ENCODE measurements at places on chromosomes 5 and 9.

DNA sequence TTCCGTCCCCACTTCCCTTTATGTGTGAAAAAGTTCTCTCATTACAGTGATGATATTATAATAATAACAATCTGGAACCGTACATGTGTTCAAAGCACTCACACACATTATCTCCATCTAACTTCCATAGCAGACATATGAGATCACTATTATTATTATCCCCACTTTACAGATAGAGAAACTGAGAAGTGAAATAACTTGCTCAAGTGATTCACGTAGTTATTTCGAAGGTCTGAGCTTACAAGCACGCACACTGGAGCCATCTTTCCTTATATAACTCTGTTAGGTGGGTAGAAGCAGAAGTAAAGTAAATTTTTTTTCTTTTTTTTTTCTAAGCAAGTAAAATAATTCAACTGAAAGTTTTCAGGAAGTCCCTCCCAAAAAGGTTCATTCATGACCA is 62.9 kb upstream of the PTGER4 start:
- no peak for DNase-seq

DNA sequence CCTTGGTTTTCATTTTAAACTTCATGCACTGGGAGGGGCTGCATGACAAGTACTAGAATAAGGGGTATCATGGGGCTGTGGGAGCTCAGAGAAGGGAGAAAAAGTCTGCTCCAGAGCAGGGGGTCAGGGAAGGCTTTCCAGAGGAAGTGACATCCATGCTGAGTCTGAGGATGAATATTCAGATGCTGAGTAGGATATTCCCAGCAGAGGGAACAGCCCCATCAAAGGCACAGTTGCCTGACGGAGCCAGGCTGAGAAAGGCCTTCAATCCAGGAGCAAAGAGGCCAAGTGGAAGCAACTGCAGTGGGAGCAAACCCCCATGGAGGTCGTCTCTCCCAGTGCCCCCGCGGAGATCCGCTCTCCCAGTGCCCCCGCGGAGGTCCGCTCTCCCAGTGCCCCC is 4.4 kb downstream of the PFN3 start:
- DNase-seq = no peak

DNA sequence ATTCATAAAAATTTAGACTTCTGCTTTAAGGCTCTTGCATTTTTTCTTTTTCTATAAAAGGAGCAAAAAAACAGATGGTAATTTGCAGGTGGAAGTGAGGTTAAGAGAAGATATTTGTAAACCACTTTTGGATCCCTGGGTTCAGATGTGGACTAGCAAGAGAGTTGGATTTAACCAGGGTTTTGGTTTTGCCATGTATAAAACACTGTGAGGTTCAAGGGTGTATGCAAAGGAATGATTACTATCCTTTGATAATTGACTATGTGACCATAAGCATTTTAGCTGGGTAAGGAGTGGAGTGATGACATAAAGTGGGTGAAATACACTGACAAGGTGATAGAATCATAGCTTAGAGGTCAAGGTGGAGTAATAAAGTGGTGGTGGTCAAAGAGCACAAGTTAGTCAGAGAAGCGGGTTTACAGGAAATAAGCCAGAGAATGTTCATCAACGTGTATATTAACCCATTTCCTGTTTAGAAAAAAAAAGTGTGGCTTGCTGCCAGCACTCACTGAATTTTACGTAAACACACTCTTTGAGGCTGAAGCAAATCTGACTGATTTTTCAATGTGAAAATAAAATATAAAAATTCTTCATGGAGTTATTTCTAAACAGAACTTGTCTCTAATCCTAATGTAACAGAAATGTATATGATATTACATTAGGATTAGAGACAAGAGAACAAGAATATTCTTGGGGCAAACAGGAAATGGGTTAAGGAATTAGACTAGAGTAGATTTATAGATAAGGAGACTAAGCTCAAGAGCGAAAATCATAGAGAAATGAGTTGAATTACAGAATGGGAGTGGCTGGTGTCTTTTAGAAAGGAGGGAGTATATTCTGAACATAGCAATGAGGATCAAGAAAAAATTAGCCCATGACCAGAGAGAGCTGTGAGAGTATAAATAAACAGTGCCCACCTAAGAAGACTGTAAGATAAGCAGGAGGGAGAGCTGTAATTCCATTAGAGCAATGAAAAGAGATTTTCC is 74.5 kb downstream of the CDKN2A start:
- DNase-seq = peak; percentile 88

DNA sequence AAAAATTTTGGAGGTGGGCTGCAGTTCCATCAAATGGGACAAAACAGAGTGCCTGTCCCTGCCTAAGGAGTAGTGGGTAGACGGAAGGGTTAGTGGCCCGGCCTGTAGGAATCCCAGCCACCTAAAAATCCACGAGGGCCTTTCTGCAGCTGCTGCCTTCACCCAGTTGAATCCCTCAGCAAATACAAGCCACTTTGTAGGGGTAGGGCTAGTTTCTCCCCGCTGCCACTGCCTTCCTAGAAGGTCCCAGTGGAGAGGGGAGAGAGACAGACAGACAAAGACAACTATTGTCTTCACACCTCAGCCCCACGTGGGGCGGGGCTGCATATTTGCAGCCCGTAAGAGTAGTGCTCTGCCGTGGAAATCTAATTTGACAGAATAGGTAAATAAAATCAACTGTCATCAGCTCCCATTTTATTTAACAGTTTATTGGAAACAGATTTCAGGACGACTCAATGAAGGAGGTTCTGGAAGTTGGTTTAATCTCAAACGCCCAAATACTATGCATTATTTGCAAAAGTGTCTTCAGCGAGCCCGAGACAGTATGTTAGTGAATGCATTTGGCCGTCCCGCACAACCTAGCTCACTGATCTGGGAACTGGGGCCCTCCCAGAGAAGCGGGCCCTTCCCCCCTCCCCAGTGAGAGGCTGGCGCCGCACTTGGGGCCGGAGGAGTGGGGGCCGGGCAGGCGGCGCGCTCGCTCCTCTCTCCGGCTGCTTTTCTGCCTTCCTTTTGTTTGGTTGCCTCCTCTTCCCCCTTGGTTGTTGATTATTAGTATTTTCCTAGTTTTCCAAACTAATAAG is 67.6 kb upstream of the TBCA start:
- no peak for DNase-seq

DNA sequence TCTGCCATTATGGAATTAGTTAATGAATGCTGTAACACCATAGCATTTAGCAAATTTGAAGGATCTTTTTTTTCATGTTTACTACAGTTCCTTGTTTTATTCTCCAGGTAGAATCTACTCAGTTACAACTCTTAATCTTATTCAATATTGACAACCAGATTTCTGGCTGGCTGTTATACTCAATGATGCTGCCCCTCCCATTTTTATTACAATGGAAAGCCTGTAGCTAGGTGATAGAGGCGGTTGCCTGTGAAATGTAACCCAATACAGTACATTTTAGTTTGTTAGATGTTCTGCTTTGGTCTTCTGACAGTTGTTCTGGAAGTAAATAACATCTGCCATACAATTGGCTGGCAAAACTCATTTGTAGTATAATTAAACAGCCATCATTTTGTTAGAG is 294.2 kb downstream of the DMRTA1 start:
- no peak for DNase-seq

GRCh38 chr9:112655668-112656067 is 62.2 kb downstream of the INIP start:
- DNase-seq = peak; percentile 54

- no peak for DNase-seq
Measured at GRCh38 chr5:57128325-57128724, 45.5 kb upstream of the GPBP1 start.

DNA sequence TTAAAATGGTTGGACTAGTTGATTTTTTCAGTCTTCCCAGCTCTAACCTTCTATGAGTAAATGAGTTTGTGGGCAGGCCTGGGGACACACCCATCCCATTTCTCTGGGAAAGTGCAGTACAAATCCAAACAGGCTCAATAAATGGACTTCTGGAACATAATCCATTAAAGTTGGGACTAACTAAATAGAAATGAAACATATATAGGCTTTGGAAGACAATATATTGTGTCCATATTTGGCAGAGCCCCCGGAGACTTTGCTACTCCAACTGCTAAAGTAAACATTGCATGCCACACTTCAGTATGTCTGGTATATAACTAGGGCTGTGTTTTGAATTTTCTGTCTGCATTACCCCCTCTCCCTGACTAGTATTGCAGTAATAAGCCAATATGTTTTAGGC is 191.4 kb upstream of the DAB2 start:
- DNase-seq = no peak

GRCh38 chr9:6894135-6894534 is 136.4 kb downstream of the KDM4C start:
- no peak for DNase-seq

DNA sequence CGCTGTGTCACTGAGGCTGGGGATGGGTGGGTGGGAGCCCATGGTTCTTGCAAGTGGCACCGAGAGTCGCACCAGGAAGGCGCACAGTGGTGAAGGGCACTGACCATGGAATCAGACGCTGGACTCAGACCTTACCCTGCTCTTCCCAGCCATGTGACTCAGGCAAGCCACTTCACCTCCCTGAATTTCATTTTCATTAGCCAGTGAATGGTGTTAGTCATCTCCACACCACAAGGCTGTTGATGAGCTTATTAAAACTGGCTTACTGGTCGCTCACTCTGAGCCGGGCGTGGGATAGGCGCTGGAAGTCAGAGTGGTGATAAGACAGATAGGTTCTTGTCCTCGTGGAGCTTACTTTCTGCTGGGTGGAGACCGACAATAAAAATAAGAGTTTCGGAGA is 25.1 kb downstream of the FGF18 start:
- DNase-seq = peak; percentile 34

GRCh38 chr9:121545875-121546423 is 46.3 kb upstream of the GGTA1 start:
- peak; percentile 82 for DNase-seq

DNA sequence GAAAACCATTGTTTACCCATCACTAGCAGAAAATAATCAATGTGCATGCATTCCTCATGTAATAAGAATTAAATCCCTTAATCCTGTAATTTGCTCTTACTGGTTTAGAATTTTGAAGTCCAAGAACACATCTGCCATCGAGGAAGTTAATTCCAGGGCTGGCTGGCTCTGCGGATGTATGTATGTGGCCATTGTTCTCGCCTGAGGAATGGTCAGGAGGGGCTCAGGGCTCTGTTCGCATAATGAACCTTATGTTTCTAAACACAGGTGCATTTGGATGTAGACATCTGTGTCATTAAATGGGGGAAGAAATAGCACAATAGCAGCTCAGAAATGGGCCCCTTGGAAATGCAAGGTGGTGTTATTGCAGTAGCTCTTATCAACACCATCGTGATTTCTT is 148.6 kb upstream of the GAS1 start:
- no peak for DNase-seq

DNA sequence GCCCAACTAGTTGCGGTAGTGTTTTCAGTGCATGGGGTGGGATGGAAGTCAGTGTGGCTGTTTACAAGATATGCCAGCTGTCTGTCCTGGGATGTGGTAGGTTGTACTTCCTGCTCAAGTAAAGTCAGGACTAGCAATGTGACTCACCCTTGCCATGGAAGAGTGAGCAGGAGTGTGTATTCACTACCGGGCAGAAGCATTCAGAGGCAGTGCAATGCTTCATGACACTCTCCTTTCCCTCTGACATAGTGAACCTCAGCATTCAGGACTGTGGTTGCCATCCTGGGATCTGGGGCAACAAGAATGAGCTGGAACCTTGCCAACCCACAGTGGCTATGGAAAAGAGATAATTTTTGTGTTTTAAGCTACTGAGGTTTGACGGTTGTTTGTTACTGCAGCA is 68.9 kb downstream of the BOD1 start:
- peak; percentile 89 for DNase-seq

DNA sequence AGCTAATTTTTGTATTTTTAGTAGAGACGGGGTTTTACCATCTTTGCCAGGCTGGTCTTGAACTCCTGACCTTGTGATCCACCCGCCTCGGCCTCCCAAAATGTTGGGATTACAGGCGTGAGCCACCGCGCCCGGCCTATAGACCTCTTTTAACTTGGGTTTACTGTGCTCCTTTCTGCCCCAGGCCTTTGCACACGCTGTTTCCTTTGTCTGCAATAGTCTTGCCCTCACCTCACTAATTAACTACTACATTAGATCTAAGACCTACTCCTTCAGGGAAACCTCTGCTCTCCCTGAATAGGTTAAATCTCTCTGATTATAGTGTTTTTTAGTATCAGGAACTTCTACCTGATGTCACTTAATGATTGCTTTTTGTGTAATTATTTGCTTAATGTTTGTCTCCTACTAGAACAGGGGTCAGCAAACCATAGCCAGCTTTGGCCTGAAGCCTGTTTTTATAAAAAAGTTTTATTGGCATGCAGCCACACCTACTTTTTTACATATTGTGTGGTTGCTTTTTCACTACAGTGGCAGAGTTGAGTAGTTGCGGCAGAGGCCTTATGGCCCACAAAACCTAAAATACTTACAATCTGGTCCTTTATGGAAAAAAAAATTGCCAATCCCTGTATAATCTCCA is 31.2 kb upstream of the TLE1 start:
- DNase-seq = no peak

DNA sequence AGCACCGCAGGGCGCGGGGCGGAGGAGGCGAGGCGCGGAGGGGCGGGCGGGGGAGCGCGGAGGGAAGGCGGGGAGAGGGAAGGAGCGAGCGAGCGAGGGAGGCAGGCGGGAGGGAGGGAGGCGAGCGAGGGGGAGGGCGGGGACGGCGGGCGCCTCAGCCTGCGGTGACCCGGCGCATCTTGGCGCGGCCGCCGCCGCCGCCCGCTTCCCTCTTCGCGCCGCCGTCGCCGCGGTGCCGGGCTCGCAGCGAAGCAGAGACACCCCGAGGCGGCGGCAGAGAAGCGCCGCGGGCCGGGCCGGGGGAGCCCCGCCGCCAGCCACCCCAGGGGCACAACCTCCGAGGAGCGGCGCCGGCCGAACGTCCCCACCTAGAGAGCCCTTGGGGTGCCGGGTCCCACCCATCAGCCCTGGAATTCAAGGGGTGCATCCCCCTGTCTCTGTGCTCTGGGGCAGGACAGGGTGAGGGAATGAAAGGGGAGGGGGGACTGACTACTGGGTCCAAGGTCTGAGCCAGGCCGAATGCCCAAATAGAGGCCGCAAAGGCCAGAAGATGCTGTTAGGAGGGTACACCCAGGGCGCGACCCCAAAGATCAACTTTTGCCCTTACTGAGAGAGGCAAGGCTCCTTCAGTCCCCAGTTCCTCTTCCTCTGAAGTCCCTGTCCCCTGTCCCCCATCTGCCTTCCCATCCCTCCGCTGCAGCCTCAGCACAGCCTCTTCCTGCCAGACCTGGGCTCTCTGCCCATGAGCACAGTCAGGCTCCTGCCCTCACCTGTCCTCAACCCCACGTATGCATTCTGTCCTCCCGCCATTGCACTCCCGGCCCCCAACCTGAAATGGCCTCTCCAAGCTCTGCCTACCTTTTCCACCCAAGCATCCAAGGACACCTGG is at the start of gene ADAMTS2:
Gene ADAMTS2 (minus strand): TSS at position 29 of the 889 bp plus-strand sequence. CDS start 133 bp downstream, outside the sequence.
- peak; percentile 53 for DNase-seq

GRCh38 chr9:73152953-73153352 is 1.3 kb downstream of the ANXA1 start:
- peak; percentile 35 for DNase-seq

GRCh38 chr5:74560245-74560644 is 80.3 kb downstream of the ENC1 start:
- DNase-seq = no peak

DNA sequence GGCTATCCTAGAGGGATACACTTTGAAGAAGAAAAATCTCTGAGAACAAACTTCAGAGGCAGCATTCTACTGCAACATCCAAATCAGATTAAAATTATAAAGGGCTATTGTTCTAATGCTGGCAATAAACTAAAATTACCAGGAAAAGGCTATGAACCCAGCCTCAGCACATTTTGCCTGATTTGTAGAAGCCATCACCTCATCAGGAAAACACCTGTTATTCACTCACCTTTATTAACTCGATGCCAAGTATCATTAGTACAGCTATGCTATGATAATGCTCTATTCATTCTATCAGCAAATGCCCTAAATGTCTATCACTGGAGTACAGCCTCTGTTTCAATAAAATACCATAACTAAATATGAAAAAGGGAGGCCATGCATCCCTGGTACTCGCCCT is 510.2 kb downstream of the RASEF start:
- no peak for DNase-seq

All from amniotic epithelial cell (primary cell).